Uterus (tissue), 4 donors: ENCODE measurements at places on chromosomes 7 and 10. TPM values are rescaled to one million over a fixed set of nuclear protein-coding genes. Genes with fewer than 3 reads are reported as not detected.
A peak's percentile ranks its signal among the peaks of the same experiment; 100 is the strongest.

Gene ABCC2
- 1.4 TPM for total RNA-seq

DNA sequence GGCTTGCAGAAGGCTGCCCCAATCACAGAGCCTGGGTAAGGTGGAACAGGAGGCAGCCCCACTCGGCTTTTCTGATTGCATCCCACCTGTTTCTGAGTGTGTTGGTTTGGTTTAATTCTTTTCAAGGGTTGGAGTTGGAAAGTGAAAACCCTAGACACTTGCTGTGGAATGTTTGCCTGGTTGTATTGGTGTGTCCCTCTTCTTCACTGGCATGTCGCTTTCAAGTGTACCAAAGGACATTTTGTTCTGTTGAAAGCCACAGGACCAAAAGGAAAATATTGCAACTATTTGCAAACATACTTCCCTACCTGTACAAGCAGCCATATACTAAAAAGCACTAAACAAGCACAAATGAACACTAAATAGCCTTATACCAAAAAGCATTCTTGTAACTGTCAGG, 60.5 kb downstream of the NHLRC2 start:
- no peak for DNase-seq

Gene DENND2A
- 20.2 TPM for total RNA-seq

GRCh38 chr7:30752979-30753378, 1.0 kb downstream of the INMT start:
- DNase-seq: peak; percentile 89

DNA sequence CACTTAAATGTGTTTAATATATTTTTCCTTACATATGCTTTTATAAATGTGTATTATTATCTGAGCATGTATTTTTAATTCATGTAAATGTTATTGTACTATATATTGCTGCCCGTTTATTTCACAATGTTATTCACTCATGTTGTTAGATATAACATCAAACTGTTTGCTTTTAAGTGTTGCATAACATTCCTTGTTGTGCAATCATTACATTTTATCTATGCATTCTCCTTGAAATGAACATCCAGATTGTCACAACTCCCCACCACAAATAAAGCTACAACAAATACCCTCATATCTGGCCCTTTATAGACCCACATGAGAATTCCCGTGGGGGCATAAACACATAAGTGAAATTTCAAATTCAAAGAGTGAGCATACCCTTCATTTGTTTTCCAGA, 264.2 kb downstream of the HPSE2 start:
- DNase-seq: no peak

Gene AOAH
- total RNA-seq: 60.9 TPM

Gene AQP1
- 312 TPM for total RNA-seq

DNA sequence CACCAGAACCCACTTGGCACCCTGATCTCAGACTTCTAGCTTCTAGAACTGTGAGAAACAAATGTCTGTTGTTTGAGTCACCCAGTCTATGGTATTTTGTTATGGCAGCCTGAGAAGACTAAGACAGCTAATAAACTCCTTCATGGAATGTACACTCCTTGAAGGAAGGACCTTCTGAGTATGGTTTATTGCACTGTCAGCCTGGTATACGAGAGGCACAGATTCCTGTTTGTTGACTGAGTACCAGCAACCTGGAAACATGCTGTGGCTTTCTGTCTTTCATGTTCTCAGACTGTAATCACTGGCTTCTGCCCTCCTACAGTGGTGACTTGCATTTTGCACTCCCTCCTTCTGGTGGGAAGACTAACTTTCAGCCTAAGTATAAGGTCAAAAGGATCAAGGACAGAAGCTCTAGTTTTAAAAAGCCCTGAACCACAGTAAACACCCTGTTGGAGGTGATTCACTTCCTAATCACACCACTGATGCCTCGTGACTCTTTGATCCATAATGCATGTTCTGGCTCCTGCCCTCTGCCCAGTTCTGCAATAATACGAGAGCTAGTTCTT, 319.0 kb upstream of the NPSR1 start:
- no peak for DNase-seq

Gene NME8
- not detected for total RNA-seq

Gene AGAP3
- 28.2 TPM for total RNA-seq

Gene IGFBP1
- not detected for total RNA-seq

GRCh38 chr10:84743483-84743882, 415.1 kb downstream of the CCSER2 start:
- no peak for DNase-seq

- no peak for DNase-seq
Measured at GRCh38 chr7:43700059-43700501, 29.2 kb downstream of the COA1 start.

- DNase-seq: no peak
Measured at GRCh38 chr7:114956702-114957101, 34.8 kb downstream of the MDFIC start.

- DNase-seq: no peak
Measured at GRCh38 chr7:111168182-111168581, 77.3 kb downstream of the LRRN3 start.

Gene ARID5B
- 57.9 TPM for total RNA-seq
